ENCODE measurements at places on chromosomes 3 and 15. TPM values are rescaled to one million over a fixed set of nuclear protein-coding genes. Genes with fewer than 3 reads are reported as not detected.

GRCh38 chr3:35635926-35636683 is 3.2 kb upstream of the ARPP21 start:
- DNase-seq, result no peak

- DNase-seq, result no peak
Measured at GRCh38 chr3:129261894-129262293, 12.5 kb downstream of the COPG1 start.

- DNase-seq, result no peak
Measured at GRCh38 chr15:54250326-54250725, 272.1 kb downstream of the UNC13C start.

DNA sequence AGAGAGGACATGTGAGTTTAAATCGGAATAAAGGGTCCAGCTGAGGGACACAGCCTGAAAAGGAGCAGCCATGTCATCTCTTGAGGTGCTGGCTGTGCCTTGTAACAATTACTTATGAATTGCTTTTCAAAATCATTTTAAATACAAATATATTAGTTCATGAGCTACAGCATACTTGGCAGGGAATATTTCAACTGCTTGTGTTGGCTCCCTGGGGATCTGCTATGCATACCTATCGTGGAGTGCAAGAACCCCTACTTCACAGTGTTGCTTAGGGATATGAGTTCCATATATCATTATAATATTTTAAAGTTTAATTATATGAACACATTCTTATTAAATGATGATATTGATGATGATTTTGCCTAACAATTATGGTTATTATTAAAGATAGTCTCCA is 19.1 kb upstream of the P2RY14 start:
- DNase-seq, result no peak

GRCh38 chr3:32109256-32109655 is 2.8 kb downstream of the GPD1L start:
- peak; percentile 2 for DNase-seq

- no peak for DNase-seq
Measured at GRCh38 chr3:66413151-66413751, 87.6 kb downstream of the LRIG1 start.

DNA sequence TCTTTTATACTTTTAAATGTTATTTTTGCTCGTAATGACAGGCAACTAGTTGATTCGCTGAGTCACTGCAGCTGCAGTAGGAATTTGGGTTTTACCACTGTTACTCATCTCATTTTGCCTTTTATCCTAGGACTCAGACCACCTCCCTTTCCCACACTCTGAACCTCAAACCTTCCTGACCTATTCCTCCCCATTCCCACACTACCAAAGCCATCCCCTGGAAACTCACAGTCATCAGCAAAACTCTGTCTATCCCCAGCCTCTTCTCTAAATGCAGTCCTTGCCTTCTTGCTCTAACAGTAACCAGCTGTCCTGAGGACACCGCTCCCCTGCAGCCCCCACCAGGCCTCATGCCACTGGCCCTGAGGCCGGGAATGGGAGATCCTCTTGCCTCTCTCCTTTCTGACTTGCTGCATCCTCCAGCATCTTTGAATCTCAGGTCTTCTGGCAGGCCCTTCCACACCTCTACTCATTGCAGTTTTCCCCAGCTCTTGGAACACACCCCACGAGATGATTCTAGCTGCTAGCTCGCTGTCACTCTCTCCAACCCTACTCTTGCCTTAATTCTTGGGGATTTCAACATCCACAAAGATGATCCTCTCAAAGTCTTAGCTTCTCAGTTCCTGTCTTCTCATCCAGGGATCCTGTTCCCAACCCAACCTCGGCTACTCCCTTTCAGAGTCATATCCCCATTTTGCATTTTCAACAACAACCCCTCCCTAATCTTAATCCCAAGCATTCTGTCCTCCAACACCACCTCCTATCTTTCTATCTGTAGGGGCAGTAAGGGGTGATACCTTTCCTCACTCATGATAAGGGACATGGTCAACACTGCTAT is 55.9 kb upstream of the C3orf80 start:
- no peak for DNase-seq

- no peak for DNase-seq
Measured at GRCh38 chr3:23162934-23163333, 40.2 kb upstream of the UBE2E2 start.

DNA sequence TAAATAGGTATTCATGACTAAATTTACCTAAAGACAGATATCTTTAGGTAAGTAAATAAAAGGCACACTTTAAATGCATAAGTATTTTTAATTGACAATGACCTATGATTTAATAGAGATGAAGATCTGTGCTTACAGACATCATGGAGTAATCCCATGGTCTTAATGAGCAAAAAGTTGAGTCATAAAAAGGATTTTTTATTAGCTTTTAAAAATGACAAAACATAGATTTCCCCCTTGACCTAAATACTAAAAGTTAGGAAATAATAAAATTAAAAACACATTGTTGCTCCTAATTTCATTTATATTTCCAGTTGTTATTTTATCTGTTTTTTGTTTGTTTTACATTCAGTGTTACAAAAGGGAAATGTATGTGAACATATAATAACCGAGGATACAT is 1005.7 kb downstream of the ROBO1 start:
- DNase-seq, result no peak

- DNase-seq, result no peak
Measured at GRCh38 chr15:87638554-87639083, 617.9 kb downstream of the NTRK3 start.

- DNase-seq, result no peak
Measured at GRCh38 chr3:3802046-3802445, 2.8 kb downstream of the LRRN1 start.

GRCh38 chr15:38231436-38231835 is 21.2 kb upstream of the SPRED1 start:
- no peak for DNase-seq

- no peak for DNase-seq
Measured at GRCh38 chr3:27560484-27561056, 76.4 kb upstream of the SLC4A7 start.

DNA sequence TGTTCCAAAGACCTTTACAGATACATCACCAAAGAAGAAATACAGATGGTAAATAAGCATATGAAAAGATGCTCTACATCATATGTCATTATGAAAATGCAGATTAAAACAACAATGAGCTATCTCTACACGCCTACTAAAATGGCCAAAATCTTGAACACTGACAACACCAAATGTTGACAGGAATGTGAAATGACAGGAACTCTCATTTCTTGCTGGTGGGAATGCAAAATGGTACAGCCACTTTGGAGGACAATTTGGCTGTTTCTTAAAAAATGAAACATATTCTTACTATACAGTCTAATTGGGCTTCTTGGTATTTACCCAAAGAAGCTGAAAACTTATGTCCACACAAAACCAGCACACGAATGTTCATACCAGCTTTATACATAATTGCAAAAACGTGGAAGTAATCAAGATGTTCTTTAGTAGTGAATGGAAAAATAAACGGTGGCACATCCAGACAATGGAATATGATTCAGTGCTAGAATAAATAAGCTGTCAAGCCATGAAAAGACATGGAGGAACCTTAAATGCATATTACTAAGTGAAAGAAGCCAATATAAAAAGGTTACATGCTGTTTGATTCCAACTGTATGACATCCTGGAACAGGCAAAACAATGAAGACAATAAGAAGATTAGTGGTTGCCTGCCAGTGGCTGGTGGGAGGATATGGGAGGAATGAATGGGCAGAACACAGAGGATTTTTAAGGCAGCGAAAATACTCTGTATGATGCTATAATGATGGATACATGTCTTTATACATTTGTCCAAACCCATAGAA is 81.3 kb upstream of the NEDD4 start:
- DNase-seq, result no peak

The AMIGO3 gene
- total RNA-seq, result not detected

The SPESP1 gene
- 2.1 TPM for total RNA-seq

The MCF2L2 gene
- total RNA-seq, result 1.1 TPM

The ALPK3 gene
- total RNA-seq, result 1.8 TPM

The A4GNT gene
- not detected for total RNA-seq
